ENCODE measurements at places on chromosomes 7 and 10.

GRCh38 chr7:43649755-43650274 is 66.9 kb downstream of the STK17A start:
- no peak for DNase-seq

DNA sequence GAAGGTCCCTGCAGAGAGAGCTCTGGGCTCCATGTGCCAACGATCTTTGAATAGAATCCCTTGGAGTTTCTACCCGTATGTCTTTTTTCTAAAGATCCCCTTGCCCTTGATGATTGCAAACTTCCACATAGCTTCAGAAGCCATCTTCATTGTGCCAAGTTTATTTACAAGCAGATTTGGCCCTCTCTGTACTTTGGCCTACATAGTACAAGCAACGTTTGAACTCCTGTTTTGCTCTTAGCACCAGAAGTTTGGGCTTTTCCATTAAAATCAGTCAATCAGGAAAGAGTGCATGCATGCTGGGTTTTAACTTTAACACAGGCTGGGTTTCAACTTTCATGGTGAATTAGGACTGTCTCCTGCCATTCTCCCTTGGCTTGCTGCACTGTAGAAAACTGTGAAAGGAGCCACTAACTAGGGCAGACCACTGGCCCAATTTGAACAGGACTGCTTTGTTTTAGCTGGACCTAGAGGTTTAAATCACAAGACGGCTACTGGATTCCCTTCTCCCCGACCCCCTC is 557.6 kb upstream of the GALNT17 start:
- no peak for DNase-seq

- DNase-seq, result no peak
These were observed 68.2 kb downstream of the DNAJB6 start for GRCh38 chr7:157404845-157405481.

- no peak for DNase-seq
These were observed 5.2 kb upstream of the CUBN start for GRCh38 chr10:17134737-17135260.

- no peak for DNase-seq
These were observed 492.0 kb downstream of the KIF20B start for GRCh38 chr10:90193240-90193985.

- no peak for DNase-seq
These were observed 242.4 kb upstream of the GLI3 start for GRCh38 chr7:42479452-42479815.

GRCh38 chr7:125651823-125652528 is 722.4 kb upstream of the POT1 start:
- no peak for DNase-seq

DNA sequence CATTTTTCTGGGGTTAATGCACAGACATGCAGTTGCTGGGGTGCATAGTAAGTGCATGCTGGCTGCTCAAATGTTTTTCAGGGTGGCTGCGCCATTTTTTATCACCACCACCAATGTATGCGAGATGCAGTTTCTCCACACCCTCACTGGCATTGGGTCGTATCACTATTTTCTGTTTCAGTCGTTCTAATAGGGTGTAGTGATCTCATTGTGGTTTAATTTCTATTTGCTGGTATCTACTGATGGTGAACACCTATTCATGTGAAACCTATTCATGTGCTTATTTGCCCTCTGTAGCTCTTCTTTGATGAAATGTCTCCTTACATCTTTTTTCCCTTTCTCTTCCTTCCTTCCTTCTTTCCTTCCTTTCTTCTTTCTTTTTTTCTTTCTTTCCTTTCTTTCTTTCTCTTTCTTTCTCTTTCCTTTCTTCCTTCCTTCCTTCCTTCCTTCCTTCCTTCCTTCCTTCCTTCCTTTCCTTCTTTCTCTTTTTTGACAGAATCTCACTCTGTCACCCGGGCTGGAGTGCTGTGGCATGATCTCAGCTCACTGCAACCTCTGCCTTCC is 84.3 kb downstream of the ELFN1 start:
- no peak for DNase-seq

DNA sequence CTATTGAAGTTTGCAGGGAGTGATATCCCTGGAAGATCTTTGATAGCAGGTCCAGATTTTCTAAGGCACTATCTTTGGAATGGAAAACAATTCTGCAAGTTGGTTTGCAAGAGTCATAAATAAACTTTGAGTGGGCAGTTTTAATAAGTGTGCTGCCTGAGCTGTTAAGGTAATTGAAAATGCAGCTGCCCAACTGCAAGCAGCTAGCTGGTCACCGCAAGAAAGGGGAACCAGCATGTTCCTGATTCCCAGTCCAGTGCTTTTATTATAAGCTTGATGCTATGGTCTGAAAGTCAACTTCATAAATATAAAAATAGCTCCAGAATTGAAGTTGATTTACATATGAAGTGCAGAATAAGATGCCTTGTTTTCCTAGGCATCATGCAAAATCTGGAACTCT is 308.4 kb downstream of the ZNF248 start:
- no peak for DNase-seq
